ENCODE measurements at places on chromosomes 7 and 10.

- DNase-seq = no peak
Measured at GRCh38 chr10:62382831-62383230, 8.7 kb downstream of the ZNF365 start.

- no peak for DNase-seq
Measured at GRCh38 chr10:77097625-77098024, 540.0 kb downstream of the KCNMA1 start.

GRCh38 chr7:5360971-5361370 lies 62.7 kb downstream of the TNRC18 start:
- DNase-seq = no peak

GRCh38 chr7:48101968-48102367 lies 12.9 kb downstream of the UPP1 start:
- DNase-seq = peak; percentile 33

- DNase-seq = no peak
Measured at GRCh38 chr7:2036786-2037185, 196.0 kb downstream of the MAD1L1 start.

DNA sequence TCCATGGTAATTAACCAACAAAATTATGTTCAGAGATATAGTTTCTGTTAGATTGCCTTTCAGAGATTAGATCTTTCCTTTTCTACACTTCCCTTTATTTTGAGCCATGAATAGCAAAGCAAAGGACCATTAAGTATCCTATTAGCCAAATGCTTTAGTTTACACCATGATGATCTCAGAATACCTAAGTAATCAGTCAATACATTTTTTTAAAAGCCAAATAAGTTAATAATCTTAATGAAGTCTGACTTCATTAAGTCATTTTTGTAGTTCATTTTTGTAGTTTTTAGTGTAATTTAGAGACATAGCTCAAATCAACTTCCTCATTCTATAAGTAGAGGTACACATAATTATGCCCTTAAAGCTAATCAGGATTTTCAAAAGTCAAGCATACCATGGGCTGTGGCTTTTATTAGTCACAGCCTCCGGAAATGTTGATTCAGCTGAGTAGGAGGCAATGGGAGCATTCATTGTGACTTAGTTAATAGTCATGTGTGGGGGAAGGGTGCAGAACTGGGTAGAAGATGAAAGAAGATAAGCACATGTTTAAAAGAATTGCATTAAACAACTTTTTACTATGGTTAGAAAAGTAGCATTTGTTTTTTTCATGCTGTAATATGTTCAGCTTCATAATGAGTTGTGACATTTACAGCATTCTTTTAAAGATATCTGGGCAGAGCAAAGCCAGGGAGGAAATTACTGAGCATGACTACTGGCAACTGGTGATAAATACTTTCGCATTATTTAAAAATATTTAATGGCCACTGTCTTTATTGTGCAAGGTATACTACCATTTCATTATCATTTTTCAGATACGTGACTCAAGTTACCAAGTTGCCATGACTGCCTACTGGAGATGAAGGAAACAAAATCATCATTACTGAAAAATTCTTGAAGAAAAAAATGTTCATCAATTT lies 57.3 kb upstream of the CCDC71L start:
- DNase-seq = no peak

- no peak for DNase-seq
Measured at GRCh38 chr10:88927416-88927690, 25.2 kb downstream of the ACTA2 start.

- no peak for DNase-seq
Measured at GRCh38 chr10:131700032-131700431, 200.8 kb upstream of the PPP2R2D start.

GRCh38 chr7:137296576-137296975 lies 47.0 kb downstream of the PTN start:
- DNase-seq = no peak

- DNase-seq = no peak
Measured at GRCh38 chr7:1883834-1884582, 213.9 kb downstream of the ELFN1 start.

DNA sequence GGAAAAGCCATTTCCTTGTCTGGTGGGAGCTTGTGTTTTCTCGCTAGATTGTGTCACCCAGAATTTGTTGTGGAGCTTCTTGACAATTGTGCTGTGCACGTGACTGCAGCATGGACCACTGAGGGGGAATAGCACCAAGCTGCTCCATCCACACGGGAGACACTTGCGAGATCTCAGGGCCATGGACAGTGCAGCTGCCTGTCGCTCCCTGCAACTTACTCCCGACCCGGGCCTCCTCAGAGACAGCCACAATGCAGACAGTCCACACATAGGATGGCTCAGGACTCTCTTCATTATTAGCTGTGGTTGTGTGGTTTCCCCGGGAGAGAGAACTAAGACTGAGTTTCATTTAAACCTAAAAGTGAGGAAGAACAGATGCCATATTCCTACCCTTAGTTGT lies 673.2 kb upstream of the GALNT17 start:
- no peak for DNase-seq

DNA sequence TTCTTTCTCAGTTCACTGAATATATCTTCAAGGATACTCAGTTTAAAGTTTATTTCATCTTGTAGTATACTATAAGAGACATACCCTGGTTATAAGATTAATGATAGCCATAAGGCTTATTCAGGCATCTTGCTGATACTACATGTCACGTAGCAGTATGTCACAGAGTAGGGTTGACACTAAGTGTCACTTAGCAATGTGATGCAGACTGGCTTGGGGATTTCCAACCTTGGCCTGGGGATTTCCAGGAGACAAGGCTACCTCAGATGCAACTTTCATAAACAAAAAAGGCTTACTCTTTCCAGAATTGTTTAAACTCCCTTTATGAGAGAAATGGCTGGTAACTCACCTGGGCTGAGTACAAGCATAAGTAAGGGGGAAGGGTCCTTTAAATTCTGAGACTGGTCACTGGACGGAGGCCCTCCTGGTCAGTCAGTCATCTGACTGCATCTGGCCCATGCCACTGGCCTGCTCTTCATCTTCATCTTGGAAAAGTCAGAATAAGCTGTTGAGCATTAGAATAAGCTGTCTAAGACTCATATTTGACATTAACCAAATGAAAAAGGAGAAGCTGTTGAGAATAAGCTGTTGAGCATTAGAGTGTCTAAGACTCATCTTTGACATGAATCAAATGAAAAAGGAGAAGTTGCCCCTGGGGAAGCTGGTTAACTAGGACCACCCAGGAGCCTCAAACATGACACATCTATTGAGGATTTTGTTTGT lies 9.5 kb downstream of the SLC13A1 start:
- DNase-seq = no peak

DNA sequence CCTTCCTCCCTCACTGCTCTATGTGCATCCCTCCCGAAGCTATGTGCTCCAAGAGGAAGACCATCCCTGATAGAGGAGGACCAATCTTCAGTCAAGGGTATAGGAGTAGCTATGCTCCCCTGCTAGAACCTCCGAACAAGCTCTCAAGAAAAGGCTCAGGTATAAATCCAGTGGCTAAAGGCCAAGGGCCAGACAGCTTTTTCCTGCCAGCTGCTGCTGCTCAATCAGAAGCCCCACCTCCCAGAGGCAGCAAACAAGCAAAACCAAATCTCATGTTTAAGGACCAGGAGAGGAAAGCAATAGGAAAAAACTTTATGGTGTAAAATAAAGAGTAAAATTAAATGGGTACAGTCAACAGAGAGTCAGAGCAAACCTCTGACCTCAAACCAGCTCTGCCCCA lies 187.2 kb downstream of the FGFR2 start:
- no peak for DNase-seq

DNA sequence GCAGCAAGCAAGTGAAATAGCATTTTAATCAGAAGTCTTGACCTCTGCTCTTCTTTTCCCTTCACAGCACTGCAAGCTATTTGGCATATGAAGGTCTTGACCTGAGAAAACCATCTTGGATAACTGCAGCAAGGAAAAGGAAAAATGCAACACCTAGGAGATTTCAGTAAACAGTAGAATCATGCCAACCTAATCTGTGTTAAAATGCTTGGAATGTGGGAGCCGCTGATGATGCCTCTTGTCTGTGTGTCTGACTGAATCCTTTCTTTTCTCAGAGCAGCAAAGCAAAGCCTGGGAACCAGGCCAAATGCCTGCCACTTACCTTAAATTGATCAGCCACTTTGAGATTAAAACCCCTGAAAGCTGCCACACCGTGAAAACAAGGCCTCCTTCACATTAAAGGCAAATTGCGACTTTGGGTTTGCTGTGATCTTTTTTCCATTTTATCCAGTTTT lies 80.4 kb upstream of the CDK6 start:
- DNase-seq = no peak

- no peak for DNase-seq
Measured at GRCh38 chr7:13050703-13051102, 363.3 kb downstream of the ARL4A start.

- no peak for DNase-seq
Measured at GRCh38 chr7:17297243-17297642, 1.2 kb upstream of the AHR start.

- no peak for DNase-seq
Measured at GRCh38 chr10:53598914-53599313, 826.3 kb upstream of the MBL2 start.

DNA sequence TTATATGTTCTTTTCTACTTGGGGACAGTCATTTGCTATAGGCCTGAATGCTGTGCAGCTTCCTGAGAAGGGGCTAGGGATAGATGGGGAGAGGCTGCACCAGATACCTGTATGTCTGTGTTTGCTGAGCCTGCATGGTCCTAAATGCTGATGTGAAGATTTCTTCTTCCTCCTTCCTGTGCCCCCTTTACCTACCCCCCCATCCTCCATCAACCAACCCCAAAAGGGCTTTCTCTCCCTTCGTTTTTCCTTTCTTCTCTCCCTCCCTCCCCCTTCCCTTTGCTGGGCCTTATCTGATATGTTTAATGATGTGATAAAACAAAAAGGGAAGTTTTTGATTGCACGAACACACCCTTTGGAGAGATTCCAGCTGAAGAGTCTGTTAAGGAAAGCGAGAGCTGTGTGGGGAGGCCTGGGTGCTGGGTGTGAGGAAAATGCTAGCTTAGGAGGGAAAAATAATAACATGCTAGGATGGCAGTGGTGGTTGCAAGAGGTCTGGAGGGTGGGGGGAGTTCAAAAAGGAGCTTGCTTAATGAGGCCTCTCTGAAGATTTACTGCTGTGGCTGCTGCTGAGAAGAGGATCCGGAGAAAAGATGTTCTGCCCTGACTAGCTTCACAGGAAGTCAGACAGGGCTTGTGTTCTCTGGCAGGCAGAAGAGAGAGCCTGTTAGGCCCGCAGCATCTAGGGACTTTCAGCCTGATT lies 101.8 kb downstream of the SAMD9 start:
- no peak for DNase-seq

GRCh38 chr7:44102846-44103565 lies 1.1 kb upstream of the AEBP1 start:
- DNase-seq = no peak

GRCh38 chr7:91568138-91568537 lies 303.9 kb downstream of the FZD1 start:
- no peak for DNase-seq

GRCh38 chr7:69825113-69825972 lies 227.1 kb downstream of the AUTS2 start:
- no peak for DNase-seq

- DNase-seq = no peak
Measured at GRCh38 chr7:5519515-5519928, 95.9 kb upstream of the TNRC18 start.

DNA sequence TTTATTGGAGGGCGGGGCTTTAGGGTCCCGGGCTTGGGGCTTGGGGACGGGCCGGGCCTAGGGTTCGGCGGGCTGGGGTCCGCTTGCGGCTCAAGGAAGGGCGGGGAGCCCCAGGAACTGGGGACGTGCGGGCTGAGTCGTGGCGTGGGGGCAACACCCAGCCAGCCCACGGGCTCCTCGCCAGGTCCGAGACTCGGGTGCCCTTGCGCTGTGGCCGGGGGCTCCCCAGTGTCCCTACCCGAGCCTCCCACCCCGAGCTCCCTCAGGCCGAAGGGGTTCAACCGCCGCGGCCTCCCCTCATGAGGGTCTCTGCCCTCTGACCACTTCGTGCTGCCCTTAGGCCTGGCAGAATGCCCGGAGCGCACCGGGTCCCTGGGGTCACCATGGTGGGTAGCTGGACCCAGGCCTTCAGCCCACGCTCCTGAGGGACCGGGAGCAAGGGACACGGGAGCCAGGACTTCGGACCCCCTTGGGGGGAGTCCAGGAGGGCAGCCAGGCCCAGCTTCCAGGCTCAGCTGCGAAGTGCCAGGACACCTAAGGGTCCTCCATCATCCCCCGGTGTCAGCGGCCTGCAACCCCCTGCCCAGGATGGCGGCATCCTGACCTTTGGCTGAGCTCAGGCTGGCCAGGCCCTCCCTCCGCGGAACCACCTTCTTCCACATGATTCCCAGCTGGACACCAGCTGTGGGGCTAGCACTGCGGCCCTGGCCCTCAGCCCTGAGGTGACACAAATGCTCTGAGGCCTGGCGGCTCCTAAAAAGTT lies 524 bp upstream of the FUOM start:
- no peak for DNase-seq

- DNase-seq = no peak
Measured at GRCh38 chr7:156499247-156499881, 141.2 kb upstream of the RNF32 start.

- DNase-seq = no peak
Measured at GRCh38 chr7:121180436-121181063, 148.2 kb upstream of the WNT16 start.

DNA sequence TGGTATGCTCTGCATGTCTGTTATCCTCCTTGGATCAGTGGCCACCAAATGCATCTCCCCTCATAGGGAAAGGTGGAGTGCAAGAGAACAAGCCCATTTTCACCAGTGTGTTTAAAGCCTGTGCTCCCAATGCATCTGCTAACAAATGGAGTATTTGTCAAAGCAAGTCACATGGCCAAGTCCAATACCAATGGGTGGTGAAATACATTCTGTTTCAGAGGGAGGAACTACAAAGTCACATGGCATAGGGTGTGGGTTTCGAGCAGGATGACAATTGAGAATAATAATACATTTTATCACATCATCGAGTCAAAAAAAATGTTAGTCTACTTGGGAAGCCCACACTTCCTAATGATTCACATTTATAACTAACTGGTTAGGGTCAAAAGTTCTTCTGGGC lies 62.7 kb downstream of the SUGCT start:
- no peak for DNase-seq

- DNase-seq = no peak
Measured at GRCh38 chr10:59904426-59905065, 1.8 kb downstream of the CCDC6 start.

DNA sequence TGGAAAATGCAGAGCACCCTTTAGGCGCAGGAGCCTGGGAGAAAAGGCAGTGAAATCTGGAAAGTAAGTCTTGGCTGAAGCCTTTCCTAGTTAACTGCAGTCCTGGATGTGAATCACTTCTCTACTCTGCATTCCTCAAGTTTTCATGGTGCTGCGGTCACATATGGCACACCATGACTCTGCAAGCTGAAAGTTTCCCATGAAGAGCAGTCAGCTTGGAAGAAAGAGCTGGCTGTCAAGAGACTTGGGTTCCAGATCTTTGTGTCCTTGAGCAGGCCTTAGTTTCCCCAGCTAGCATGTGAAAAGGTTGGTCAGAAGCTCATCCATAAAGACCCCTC lies 548.3 kb downstream of the SORCS3 start:
- DNase-seq = no peak

GRCh38 chr10:42367532-42368230 lies 270.7 kb downstream of the ZNF33B start:
- peak; percentile 71 for DNase-seq

GRCh38 chr7:98774884-98775283 lies 94.9 kb downstream of the TMEM130 start:
- no peak for DNase-seq

- DNase-seq = no peak
Measured at GRCh38 chr10:75358835-75359421, 42.6 kb downstream of the ZNF503 start.
